ENCODE measurements at places on chromosomes 4 and X.
A peak's percentile ranks its signal among the peaks of the same experiment; 100 is the strongest.

- no peak for DNase-seq
These were observed 105.1 kb downstream of the FNIP2 start for GRCh38 chr4:158873795-158874401.

DNA sequence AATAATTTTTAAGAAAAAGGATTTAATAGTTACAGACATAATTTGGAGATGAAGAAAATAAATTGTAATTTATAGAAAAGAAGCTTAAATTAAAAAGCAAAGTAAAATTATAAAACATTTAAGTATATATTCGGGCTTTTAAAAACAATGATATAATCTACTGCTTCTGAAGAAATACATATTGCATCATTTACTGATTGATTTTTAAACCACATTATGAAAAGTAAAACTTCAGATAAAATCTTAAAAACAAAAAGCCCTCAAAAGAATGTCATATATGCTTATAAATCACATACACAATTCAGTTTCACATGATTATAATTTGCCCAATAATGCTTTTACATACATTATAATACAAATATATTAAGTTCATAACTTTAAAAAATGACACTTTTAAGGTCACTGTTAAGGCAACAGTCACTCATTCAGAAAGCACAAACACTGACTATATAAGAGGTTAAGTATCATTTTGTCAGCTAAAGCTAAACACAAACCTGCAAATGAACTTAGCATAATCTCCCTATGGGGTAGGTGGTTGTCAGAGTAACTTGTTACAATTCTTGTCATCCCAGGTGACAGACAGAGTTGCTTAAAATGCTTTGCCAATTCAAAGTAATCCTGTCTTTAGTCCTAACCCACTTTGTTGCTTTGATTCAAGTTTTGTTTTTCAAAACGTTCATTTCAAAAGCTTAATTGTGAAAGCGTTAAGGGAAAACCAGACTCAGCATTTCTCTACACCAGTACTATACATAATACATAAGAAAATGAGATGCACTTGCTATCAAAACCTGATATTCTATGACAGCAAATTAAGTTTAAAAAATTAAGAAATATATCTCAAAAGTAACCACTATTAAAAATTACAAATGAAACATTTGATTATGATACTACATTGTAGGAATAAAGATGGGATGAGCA is 90.6 kb upstream of the MAB21L2 start:
- DNase-seq = no peak

- DNase-seq = no peak
These were observed 194.9 kb downstream of the ADAMTS3 start for GRCh38 chr4:72374159-72374558.

DNA sequence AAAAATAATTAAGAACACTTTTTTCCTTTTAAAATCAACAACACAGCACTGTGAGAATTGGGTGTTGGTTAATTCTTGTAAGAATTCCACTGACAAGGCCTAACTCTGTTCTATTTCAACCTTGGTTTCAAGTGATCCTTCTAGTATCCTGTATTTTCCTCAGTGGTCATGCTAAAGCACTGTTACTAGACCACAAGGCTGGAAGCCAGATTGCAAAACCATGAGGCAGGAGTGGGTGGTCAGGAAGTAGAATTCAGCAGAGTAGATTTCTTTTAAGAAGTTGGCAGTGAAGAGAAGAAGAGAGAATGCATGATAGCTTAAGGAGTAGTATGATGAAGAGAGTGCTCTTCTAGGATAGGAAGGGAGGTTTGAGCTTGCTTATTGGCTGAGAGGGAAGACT is 71.6 kb upstream of the LEF1 start:
- DNase-seq = no peak

- DNase-seq = no peak
These were observed 129.1 kb downstream of the COL4A6 start for GRCh38 chrX:108309144-108309543.

GRCh38 chr4:128328106-128328505 is 40.5 kb upstream of the PGRMC2 start:
- no peak for DNase-seq

- no peak for DNase-seq
These were observed 104.6 kb upstream of the KLF3 start for GRCh38 chr4:38559374-38559773.

- DNase-seq = no peak
These were observed 1607.4 kb downstream of the C4orf33 start for GRCh38 chr4:130703211-130703935.

DNA sequence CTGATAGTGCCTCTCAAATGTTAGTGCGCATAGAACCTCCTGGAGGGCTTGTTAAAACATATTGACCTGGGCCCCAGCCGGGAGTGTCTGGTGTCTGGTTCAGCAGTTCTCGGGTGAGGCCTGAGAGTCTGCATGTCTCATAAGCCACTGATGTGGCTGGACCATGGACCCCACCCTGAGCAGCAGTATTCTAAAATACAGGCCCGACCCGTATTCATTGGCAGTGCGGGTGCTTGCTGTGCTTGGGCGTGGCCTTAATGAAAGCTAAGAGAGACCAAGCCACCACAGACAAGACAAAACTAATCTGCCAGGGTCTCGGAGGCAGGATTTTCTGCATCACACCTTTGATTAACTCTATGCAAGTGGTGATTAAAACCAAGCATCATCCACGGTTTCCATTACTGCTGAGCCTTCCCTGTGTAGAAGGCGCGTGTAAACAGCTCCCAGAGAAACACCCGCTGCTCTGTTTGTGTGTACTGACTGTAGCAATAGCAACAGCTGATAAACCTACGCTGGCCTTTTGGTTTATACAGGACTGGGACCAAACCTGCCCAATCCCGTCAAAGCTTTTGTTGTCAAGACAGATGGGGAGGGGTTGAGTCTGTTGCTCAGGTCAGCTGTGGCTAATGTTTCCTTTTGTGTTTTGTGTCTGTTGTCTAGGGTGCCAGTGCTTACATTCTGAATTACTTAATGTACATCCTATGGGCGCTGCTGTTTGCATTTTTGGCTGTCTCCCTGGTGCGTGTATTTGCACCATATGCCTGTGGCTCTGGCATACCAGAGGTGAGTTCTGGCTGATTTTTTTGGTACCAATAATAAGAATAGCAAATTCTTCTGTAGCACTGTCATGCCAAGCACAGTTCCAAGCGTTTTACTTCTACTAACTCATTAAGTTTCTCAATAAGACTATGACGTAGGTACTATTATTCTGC is 40.8 kb downstream of the CLCN4 start:
- DNase-seq = peak; percentile 92

All from NCI-H2081 (cell line).